HCT116 (cell line): ENCODE measurements at places on chromosomes 7 and 10.

- no peak for DNase-seq
These were observed 74.7 kb downstream of the VSTM4 start for GRCh38 chr10:49040601-49041000.

- DNase-seq = peak; percentile 60
These were observed 39.3 kb downstream of the FAS start for GRCh38 chr10:89029785-89030437.

- DNase-seq = no peak
These were observed 55.1 kb downstream of the LARP4B start for GRCh38 chr10:876438-876837.

- DNase-seq = no peak
These were observed 16.0 kb downstream of the HDAC9 start for GRCh38 chr7:18511351-18512140.

DNA sequence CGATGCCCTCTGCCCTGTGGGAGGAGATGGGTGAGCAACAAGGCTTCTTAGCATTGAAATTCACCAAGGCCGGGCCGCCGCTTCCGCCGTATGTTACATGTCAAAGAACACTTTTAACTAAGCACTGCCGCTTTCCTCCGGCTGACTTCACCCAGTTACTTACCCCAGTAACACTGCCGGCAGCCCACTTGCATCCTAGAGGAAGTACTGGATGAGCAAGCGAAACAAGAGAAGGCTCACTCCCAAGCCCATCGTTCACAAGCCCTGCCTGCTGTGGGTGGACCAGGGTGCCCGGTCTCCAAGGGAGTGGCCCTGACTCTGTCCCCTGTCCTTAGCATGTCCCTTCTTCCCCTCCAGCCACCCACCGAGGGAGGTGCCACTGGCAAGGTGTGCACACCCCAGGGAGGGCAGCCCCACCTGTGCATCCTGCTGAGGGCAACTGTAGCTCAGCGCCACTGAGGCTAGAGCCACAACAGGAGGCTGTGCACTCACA, 73.1 kb upstream of the EBF3 start:
- no peak for DNase-seq

DNA sequence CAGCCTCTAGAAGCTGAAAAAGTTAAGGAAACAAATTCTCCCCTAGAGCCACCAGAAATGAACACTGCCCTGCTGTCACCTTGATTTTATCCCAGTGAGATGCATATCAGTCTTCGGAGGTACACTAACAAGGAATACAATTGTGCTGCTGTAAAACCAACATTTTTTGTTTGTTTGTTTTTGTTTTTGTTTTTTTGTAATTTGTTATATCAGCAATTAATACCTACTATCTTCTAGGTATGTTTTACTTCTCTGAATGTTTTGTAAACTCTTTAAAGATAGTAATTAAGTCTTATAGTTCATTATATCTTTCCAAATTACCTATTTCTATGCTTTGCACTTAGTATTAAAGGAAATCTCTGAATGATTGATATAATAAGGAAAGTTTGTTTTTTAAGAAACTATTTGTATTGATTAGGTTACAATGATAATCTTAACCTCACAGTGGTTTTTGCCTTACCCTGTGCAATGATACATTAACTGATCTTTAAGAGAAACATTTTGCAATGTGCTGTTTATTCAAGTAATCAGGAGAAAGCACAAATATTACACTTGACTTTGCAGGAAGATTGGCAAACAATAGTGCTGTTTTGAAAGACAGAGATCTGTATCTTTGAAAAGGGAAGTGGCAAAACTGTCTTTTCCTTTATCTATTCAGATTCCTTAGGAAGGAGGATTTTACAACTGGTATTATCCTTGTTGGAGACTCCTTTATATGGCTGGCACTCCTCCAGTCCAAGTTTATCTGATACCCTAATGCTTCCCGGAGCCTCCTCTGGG, 11.3 kb upstream of the HGF start:
- no peak for DNase-seq

DNA sequence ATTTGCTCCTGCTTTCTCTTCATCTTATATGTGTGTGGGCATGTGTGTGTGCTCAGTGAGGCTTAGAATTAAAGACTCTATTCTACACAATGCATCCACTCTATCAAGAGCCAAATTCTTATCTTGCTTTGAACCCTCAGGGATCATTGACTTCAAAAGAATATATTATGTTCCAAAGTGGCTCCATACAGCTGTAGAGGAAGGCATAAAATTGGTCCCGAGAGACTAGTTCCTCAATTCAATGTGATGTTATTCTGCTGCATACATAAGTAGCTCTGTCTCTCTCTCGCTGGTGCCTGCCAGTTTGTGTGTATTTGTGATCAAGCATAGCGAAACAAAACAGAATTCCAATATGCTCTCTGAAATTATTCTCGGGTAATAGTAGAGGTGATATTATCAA, 997.9 kb upstream of the POT1 start:
- no peak for DNase-seq

DNA sequence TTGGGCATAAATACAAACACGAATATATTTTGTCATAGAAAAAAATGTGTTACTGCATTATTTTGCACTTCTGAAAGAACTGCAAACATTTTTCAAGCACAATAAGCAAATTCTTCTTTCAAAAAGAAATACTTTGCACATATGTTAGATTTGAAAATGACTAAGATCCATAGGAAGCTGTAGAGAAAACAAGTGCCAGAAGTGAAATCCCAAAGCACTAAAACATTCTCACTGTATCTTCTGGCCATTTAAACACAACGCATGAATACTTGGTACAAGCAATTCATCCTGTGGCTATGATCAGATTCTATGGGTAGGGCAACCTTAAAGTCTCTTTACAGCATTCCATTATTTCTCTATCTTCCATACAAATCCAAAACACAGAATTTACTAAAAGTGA, 225.4 kb upstream of the IMMP2L start:
- no peak for DNase-seq

GRCh38 chr7:143929224-143929920, 5.7 kb upstream of the OR2F2 start:
- DNase-seq = no peak

DNA sequence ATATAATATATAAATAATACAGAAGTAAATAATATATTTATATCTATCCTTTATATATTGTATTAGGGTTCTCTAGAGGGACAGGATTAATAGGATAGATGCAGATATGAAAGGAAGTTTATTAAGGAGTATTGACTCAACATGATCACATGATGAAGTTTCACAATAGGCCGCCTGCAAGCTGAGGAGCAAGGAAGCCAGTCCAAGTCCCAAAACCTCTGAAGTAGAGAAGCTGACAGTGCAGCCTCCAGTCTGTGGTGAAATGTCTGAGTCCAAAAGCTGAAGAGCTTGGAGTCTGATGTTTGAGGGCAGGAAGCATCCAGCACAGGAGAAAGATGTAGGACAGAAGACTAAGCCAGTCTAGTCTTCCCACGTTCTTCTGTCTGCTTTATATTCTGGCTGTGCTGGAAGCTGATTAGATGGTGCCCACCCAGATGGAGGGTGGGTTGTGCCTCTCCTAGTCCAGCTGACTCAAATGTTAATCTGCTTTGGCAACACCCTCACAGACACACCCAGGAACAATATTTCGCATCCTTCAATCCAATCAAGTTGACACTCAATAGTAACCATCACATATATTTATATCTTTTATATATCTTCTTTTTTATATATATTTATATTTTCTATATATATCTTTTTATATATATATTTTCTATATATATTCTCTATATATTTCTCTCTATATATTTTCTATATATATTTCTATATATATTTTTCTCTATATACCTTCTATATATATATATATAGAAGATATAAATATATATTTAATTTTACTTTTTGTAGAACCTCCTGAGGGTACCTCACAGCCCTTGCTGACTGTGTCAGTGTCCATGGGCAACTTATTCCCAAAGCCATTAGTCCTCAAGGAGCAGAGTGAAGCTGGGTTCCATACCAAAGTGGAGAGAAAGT, 24.6 kb upstream of the AKR1B10 start:
- DNase-seq = no peak

DNA sequence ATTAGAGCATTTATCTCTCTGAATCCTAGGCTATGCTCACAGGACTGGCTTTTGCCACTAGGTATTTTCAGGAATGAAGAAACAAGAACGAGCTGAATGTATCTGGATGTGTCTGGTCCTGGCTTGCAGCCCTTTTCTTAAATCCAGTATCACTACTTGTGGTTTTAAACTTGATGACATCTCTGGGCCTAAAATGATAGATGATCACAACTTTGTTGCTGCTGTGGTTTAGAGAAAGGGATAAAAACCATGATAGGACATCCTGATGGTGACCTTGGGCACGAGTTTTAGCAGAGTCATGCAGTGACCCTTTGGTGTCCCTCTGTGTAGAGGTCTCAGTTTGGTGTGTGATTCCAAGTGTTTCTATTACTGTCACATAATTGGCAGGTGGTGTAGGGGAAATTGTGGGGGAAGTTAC, 31.7 kb upstream of the SEMA3C start:
- no peak for DNase-seq

DNA sequence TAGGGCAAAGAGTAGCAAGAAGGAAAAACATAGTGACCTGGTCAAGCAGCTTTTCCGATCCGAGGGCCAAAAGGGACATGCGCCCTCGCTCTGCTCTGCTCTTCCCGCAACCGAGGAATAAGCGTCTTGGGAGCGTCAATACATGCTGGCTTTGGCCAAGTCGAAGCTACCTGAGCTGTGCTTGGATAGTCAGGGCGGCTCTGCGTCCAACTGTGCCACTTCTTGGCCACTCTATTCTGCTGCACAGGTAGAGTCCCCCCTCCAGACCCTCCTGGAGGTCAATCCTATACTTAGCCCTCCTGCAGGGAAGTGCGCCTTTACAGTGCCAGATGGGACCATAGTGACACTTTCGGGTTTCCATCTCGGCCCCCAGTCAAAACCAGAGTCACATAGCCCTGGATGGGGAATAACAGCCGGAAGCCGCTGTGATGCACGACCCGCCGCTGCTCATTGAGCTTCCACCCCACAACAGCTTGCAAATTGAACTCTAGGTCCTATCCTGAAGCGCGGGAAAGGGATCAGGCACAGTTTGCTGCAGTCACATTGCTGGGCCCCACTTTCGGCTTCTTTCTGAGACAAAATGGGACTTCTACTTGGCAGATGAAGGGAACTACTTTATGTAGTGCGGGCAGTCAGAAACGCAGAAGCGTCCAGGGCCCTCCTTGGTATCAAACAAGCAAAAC, 1.1 kb upstream of the HPSE2 start:
- no peak for DNase-seq

DNA sequence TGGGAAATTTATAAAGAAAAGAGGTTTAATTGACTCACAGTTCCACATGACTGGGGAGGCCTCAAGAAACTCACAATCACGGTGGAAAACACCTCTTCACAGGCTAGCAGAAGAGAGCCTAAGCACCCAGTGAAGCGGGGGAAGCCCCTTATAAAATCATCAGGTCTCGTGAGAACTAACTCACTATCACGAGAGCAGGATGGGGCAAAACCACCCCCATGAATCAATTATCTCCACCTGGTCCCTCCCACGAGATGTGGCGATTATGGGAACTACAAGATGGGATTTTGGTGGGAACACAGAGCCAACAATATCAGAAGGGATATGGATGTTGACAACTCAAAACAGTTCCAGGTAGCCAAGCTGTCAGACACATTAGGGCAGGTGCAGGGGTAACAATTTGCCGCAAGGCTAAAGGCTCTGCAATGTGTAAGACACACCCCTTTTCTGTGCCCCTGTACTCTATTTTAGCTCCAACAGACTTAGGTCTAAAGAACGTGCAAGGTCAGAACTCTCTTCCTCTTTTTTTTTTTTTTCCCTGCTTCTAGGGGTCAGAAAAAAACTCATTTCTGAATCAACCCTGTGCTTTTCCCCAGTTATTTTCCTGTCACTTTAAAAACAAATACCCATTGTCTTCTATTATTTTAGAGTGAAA, 30.7 kb upstream of the RBM20 start:
- DNase-seq = no peak
